ENCODE measurements at places on chromosomes 11 and 22. TPM values are rescaled to one million over a fixed set of nuclear protein-coding genes. Genes with fewer than 3 reads are reported as not detected.

Gene SCO2
- 0.78 TPM for total RNA-seq

Gene FUT4
- total RNA-seq: 9.2 TPM

DNA sequence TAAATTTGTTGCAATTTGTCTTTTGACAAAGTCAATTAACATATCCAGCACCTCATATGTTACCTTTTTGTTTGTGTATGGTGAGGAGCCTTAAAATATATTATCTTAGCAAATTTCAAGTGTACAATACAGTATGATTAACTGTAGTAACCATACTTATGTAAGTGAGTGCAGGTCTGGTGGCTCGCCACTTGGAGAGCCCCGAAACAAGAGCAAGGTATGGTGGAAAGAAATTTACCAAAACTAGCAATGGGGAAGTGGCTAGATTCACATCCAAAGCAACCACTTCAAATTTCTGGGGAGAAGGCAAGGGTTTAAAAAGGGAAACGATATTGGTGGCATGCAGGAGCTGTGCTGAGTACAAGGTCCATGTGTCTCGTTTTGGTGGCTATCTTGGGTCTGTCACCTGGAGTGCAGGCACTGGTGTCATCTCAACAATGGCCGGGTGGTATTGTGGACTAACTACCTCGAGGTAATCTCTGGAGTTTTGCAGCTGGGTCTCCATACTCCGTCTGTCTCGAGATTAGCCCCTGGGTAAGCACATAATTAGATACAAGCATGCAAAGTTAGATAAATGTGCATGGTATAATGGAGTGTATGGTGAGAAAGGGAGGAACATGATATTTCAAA lies 8.2 kb upstream of the FNBP4 start:
- no peak for DNase-seq

DNA sequence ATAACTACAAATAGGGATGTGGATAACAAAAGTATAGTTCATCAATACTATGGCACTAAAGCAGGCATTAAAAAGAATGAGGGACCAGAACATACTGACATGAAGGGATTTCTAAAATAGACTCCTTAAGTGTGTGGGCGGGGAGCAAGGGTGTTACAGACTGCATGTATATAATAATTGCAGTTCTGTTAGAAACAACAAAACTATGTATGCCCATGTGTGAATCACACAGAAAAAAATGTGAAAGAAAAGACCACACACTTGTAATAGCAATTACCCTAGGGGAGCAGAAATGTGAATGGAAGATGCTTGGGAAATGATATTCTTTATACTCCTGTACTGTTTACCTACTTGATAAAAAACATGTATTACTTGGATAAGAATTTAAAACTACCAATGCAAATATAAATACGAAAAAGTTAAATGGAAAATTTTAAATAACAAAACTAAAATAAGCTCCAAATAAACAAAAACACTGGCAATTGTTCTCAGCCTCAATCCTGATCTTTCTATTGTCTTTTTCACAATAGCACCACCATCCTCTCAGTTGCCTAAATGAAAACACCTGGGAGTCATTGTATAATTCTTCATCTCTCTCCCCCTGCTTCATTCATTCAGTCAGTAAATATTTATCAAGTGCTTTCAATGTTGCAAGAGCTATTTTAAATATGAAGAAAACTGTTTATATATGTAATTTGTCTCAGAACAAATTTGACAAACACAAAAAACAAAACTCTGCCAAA lies 129.8 kb downstream of the FCHSD2 start:
- DNase-seq: no peak

GRCh38 chr22:38510416-38510970 lies 4.4 kb upstream of the DDX17 start:
- DNase-seq: no peak
